ENCODE measurements at places on chromosomes 5 and 9.

DNA sequence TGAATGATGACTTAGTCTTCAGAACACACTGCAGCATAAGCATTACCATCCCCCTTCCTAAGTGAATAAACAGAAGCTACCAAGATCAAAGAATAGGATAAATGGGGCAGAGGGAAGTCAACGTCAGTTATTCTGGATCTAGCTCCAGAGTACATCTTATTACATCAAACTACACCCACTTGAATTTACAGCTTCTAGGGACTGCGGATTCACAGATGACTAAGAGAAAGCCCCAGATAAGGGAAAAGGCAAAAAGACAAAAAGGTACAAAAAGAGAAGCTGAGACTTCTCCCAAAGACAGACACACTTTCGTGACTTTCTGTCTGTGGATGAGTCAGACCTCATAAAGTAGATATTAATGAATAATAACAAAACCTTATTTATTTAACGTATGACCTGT is 457.9 kb upstream of the BRINP1 start:
- no peak for DNase-seq

DNA sequence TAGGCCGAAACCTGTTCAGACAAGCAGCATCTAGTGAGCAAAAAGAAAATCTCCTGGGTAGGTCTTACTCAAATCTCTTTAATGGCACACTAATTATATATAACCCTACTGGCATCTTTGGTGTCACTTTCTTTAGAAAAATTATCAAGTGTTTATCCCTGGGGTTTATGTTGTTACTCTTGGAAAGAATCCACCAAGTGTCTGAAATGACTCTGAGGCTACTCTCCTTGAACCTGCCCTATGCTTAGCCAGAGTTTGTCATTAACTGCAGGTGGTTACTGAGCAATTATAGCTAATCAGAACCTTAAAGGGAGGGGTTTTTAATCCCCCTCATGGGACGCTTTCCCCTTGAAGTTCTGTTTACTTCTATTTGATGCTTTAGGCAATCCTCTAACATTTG is 381.9 kb downstream of the PLK2 start:
- no peak for DNase-seq

DNA sequence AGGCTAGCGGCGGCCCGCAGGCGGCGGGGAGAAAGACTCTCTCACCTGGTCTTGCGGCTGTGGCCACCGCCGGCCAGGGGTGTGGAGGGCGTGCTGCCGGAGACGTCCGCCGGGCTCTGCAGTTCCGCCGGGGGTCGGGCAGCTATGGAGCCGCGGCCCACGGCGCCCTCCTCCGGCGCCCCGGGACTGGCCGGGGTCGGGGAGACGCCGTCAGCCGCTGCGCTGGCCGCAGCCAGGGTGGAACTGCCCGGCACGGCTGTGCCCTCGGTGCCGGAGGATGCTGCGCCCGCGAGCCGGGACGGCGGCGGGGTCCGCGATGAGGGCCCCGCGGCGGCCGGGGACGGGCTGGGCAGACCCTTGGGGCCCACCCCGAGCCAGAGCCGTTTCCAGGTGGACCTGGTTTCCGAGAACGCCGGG is 253 bp downstream of the SLC12A2 start:
- DNase-seq, result no peak

DNA sequence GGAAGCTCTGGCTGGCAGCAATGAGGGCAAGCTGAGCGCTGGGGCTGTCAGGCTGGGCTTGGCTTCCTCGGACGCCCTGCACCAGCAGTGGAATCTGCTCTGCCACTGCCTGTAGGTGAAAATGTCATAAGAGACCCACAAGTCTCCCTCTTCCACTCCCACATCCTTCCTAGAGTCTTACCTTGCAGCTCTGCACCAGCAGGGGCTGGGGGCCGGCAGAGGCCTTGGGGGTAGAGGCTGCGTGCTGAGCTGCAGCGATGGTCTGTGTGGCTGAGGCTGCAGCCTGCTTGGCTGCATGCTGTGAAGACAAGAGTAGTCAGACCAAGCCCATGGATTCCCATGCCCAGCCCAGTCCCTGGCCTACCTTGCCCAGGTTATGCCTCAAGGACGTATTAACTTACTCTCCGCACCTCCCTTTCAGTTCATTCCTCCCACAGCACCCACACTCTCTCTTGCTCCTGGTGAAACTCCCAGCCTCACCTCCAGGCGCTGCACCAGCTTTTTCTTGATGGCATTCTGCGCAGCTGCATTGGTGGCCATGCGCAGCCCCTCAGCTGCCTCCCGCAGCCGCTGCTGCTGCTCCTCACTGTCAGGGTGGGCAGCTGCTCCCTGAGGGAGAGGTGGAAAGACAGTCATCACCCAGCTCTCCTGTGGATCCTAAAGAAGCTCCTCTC is 17.3 kb downstream of the TLN1 start:
- no peak for DNase-seq

GRCh38 chr5:120153551-120153950 is 310.5 kb upstream of the PRR16 start:
- DNase-seq, result no peak

DNA sequence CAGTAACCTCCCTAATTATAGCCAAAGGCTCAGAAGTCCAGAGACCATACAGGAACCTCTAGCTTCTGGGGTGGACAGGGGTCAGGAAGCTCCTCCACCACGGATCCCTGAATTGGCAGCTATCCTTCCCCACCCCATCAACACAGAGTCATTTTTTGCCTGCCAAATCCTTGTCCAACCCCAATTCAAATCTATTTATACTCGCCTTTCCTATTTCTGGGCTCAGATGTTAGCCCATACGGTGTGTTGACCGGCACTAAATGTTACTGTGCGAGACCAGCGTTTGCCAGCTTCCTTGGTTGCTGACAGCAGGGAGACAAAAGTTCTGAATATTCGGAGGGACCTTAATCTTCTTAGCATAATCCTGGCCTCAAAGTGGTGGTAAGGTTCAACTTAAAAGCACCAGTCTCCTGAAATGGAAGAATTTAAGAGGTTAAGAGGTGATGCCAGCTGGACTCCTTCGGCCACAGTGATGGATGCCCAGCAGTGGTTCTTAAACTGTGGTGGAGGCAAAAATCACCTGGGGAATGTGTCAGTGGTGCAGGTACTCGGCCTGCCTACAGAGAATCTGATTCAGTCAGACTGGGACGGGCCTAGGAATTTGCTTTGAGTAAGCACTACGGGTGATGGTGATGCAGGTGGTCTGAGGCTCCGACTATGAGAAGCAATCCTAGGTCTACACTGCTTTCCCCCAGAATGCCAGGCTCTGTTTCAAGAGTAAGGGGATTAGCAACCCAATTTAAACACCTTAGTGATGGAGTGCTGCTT is 204.8 kb upstream of the MEF2C start:
- no peak for DNase-seq

DNA sequence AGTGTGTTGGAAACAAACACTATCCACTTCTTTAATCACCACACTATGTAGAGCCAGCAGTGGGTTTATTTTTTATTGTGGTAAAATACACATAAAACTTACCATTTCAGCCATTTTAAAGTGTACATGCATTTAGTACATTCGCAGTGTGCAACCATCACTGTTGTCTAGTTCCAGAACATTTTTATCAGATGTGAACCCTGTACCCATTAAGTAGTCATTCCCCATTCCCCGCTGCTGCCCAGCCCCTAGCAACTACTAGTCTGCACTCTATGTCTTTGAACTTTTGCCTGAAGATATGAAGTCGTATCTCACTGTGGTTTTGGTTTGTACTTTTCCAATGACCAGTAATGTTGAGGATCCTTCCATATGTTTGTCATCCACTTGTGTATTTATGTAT is 30.2 kb upstream of the F2R start:
- DNase-seq, result no peak

GRCh38 chr5:108059334-108059733 is 322.6 kb downstream of the FBXL17 start:
- DNase-seq, result no peak

DNA sequence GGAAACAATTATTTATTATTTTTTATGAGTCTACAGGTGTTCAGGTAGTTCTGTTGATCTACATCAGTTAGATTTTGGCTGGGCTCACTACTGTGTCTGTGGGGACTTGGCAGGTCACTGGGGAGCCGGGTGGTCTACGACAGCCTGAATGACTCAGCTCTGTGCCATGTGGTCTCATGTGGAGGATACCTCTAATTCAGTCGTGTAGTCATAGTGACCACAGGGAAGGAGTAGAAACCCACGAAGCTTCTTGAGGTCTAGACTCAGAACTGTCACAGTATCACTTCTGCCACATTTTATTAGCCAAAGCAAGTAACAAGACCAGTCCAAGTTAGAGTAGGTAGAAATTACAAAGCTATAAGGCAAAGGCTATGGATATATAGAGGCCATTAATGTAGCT is 64.7 kb upstream of the GRAMD2B start:
- no peak for DNase-seq

DNA sequence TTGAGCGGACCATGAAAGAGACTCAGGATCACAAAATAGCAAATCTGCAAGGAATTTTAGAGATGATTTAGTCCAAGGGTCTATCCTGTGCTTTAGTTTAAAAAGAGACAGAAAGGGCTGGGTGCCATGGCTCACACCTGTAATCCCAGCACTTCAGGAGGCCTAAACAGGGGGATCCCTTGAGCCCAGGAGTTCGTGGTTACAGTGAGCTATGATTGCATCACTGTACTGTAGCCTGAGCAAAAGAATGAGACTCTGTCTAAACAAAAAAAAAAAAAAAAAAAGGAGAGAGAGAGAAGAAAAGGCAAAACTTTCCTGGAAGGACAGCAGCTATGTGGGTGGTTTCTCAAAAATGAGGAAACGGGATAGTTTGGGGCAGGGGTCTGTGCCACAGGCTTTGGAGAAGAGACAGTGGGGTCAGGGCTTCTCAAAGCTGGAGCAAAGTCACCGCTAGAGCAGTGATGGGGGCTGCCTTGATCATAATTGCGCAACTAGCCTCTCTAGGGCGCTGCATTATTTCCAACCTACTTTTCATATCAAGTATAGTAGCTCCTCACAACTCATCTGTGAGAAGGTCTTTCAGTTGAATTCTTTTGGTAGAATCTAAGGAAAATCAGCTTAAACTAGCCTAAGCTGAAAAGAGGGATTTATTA is 8.5 kb upstream of the ANKH start:
- DNase-seq, result no peak

GRCh38 chr9:116964258-116964657 is 277.2 kb downstream of the TRIM32 start:
- no peak for DNase-seq

DNA sequence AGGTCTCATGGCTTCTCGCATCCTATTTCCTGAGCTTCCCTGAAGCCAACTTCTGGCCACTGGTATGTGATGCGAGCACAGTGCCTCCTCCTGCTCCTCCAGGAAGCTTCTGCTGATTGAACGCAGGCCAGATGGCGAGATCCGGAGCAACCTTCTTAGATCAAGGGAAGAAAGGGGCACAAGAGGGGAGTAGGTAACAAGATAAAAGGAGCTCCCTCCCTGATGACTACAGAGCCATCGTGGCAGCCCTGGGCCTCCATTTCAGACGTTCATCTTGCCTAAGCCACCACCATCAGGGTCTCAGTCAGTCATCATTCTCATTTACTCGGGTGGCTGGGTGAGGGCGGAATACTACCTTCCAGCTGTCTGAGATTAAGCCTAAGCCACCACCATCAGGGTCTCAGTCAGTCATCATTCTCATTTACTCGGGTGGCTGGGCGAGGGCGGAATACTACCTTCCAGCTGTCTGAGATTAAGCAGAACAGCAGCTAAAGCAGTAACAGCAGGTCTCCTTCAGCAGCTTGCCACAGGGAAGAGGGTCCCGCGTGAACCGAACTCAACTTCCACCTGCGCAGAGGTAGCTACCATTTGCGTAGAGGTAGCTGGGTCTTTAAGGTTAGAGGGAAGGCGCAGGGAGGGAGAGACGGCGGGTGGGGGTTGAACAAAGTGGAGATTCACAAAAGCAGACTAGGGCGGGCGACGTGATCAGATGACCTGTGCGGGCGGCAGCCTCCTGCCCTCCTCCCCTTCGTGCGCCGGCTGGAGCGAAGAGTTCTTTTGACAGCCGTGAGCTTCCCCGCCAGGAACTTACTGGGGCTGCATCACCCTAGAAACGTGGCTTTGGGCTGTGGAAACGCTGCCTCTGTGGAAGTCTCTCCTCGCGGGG is 27.9 kb upstream of the MGAT1 start:
- peak; percentile 77 for DNase-seq

DNA sequence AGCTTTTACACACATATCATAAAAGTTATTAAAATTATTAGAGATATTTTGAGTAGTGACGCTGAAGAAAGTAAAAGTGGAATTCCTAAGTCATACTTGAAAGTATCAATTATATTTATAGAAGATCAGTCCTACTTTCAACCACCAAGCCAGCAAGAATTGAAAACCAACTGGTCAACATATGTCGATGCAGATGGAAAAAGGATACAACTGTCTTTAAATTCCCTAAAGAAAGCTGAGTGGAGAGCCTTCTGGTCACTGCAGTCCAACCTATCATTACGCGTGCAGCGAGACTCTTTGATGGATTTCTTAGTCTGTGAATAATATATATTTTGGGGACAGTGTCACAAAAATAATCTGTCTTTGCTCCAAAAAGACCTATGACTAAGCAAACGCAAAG is 15.3 kb downstream of the MEF2C start:
- no peak for DNase-seq
